ENCODE measurements at places on chromosomes 2 and 18.
A peak's percentile ranks its signal among the peaks of the same experiment; 100 is the strongest.

- DNase-seq: no peak
Observed at GRCh38 chr2:238895891-238896600, 48.2 kb downstream of the TWIST2 start.

GRCh38 chr2:147197754-147198483 lies 646.9 kb upstream of the ACVR2A start:
- no peak for DNase-seq

DNA sequence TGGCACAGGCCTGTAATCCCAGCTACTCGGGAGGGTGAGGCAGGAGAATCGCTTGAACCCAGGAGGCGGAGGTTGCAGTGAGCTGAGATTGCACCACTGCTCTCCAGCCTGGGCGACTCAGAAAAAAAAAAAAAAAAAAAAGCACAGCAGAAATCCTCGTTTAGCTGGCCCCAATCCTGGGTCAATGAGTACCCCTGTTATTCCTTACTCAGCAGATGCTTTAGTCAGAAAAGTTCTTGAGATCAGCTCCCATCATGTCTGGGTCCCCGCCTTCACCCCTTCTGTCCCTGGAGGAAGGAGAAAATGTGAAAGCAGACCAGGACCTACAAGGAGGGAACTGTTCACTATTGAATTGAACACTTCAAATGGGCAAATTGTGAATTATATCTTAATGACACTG lies 16.4 kb upstream of the KCNG3 start:
- DNase-seq: no peak

GRCh38 chr2:20682167-20682920 lies 15.4 kb downstream of the GDF7 start:
- DNase-seq: no peak

DNA sequence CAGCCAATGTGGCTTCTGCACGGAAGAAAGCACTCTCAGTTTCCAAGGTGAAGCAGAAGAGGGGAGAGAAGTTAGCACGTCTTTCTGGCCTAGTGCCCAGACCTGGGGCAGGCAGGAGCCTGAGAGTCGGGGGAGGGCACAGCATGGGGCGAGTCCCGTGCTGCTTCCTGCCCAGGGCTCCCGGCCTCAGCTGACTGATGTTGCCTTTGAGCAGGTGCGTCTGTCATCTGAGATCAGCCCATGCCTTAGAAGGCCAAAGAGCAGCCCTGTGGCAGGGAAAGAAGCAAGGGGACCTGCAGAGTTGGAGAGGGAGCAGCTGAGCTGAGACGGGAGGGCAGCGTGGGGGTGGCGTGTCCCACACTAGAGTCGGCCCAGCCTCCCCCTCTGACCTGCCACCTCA lies 3.3 kb downstream of the KCNIP3 start:
- peak; percentile 25 for DNase-seq

DNA sequence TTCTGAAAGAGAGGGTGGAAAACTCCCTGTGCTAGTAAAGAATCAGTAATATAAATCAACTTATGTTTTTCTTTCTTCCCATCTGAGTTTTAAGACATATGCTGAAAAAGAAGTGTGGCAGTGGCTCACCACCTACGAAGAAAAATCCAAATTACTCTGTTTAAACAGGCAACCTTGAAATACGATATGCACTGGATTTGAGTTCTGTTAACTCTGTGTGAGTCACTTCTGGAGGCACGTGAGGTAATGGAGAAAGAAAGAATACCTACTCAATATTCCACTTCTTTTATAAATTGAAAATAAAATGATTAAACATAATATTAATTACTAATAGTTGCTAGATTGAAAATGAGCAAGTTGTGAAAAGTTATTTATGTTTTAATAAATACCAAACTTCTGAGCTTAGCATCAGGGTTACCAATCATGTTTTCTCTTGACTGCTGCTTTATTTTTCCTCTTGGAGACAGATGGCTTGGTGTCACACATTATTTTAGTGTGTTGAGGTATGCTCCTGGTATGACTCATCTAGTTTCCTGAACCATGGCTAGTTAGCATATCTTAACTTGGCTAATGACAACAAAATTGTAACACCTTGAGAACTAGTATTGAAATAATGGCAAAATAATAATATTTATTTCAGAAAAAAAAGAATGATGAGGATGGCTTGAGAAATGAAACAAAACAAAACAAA lies 1705.5 kb upstream of the PIK3C3 start:
- no peak for DNase-seq

DNA sequence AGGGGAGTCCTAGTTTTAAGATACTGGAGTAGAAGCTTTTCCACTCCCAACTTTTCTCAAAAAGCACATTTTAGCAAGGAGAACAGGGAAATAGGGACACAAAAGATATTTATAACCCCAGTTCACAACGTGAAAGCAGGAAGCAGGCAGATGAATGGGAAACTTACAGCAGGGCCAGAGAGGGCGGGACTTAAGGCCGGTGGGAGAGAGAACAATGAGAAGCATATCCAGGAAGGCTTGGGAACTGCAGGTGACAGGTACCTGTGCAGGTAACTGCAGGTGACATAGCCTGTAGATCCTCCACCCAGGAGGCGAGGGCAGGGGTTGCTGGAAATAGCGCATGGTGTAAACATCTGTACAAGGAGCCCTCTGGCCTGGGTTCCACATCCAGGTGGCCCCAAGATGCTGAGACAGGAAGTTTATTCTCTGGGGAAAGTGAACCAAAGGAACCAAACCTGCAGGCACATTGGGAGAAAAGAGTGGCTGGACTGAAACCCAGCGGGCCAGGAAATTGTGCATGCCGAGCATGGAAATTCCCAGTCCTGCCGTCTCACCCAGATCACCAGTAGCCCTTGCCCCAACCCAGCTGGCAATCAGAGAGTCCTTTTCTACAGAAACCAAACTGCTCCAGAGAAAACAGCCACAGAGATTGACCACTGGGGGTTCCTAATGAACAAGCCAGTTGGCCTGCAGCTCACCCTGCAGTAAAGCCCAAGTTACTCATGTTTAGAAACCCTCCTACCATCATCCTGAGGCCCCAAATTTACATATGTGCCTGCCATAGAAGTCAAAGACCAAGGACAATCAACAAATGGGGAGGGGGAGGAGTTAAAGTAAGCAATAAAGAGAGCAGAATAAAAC lies 24.3 kb upstream of the COL6A3 start:
- DNase-seq: no peak

DNA sequence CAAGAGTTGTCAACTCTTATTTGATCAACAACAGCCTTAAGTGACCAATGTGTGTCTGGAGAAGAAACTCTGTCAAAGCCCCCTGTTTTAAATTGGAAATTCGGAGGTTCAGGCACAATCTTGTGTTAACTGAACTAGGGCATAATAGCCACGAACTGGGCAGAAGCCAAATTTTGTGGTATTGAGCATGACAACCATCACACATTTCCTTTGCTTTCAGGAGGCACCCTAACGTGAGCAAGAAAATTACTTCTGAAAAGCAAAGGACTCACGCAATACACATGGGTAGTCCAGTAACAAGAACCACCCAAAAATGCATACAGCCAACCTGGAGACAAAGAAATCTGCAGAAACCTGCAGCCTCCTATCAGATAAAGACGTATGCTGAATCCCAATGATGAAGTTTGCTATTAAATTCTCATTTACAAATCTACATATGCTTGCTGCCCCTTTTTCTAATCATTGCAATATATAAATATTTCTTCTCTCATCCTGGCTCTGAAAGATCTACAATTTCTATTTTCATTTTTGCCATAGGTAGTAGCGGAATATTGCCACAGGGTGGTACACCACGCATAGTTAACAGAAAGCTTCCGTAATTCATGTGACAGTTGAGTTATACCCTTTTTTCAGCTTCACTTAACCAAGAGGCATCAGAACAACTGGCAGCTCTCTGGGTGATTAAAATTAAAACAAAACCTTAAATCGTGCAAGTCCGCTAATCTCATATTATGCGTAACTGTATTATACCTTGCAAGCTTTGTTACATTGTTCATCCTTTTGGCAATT lies 495.8 kb downstream of the NRXN1 start:
- peak; percentile 83 for DNase-seq

GRCh38 chr2:229343661-229344060 lies 72.6 kb upstream of the PID1 start:
- DNase-seq: no peak

GRCh38 chr2:191636235-191636543 lies 41.7 kb upstream of the NABP1 start:
- DNase-seq: no peak

Measured in NCI-H2081 (cell line).